ENCODE measurements at places on chromosomes 1 and 21.

GRCh38 chr21:45069711-45070110 is 4.7 kb upstream of the ADARB1 start:
- no peak for DNase-seq

GRCh38 chr1:208103597-208104513 is 140.3 kb downstream of the PLXNA2 start:
- DNase-seq: no peak

GRCh38 chr1:167564612-167565270 is 11.2 kb upstream of the CREG1 start:
- DNase-seq: no peak

- DNase-seq: no peak
These were observed 75.9 kb downstream of the NOS1AP start for GRCh38 chr1:162145280-162145965.

GRCh38 chr1:54571803-54572541 is 23.9 kb downstream of the ACOT11 start:
- no peak for DNase-seq

GRCh38 chr1:36849956-36850355 is 184.4 kb downstream of the GRIK3 start:
- DNase-seq: no peak

GRCh38 chr1:199161766-199162303 is 523.0 kb downstream of the PTPRC start:
- no peak for DNase-seq

GRCh38 chr1:161733526-161733925 is 12.2 kb downstream of the FCRLB start:
- no peak for DNase-seq
